Activated CD4-positive, alpha-beta T cell treated with anti-CD3 and anti-CD28 coated beads, Interleukin-2, amount 10 ng/mL, durations not matched to agents 24 days and 14 days (primary cell): ENCODE measurements at places on chromosomes 11 and 22.

GRCh38 chr11:68454767-68455166, 5.8 kb upstream of the PPP6R3 start:
- no peaks in the 10 kb centered on the region for H3K36me3 ChIP-seq
- no peak for DNase-seq
- no peak overlapping the region for H3K27ac ChIP-seq
- peaks cover 6% of the 10 kb centered on the region for H3K4me1 ChIP-seq
- H3K27me3 ChIP-seq: peaks cover 4% of the 10 kb centered on the region

DNA sequence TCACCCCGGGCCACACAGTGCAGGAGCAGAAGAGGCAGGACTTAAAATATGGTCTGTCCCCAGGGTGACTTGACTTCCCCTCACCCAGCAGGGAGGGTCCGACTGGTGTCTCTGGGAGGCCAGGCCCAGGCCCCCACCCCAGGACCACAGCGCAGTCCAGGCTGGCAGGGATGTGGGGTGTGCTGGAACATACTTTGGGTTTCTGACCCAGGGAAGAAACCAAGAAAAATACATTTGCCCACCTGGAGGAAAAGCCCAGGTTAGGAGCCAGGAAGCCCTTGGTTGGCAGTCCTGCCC, 5.2 kb downstream of the C1QTNF6 start:
- H3K27me3 ChIP-seq: no peaks in the 10 kb centered on the region
- peaks cover 25% of the 10 kb centered on the region for H3K4me1 ChIP-seq
- no peak overlapping the region for H3K27ac ChIP-seq
- no peak for DNase-seq
- H3K36me3 ChIP-seq: no peaks in the 10 kb centered on the region
- H3K4me3 ChIP-seq: no peak overlapping the region

DNA sequence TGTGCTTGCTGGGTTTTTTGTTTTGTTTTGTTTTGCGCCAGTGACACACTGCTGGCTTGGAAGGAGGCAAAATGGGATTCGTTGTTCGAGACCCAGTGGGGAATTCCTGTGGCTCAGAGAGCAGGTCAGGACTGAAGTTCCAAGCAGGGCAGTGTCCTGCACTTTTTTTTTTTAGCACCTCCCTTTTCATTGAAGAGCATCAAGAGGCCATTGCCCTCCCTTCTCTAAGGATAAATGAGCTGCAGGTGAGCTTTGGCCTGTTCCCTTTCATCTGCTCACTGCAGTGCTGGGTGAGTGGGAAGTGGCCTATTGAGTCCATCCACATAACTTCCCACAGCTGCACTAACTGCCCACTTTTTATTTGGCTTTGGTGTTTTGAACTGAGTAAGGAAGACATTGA, 87.8 kb downstream of the ARHGAP42 start:
- H3K4me3 ChIP-seq: no peak overlapping the region
- H3K27me3 ChIP-seq: no peaks in the 10 kb centered on the region
- H3K27ac ChIP-seq: no peak overlapping the region
- no peak for DNase-seq
- H3K36me3 ChIP-seq: no peaks in the 10 kb centered on the region
- H3K4me1 ChIP-seq: no peaks in the 10 kb centered on the region

- H3K36me3 ChIP-seq: no peaks in the 10 kb centered on the region
- no peak overlapping the region for H3K4me3 ChIP-seq
- no peak overlapping the region for H3K27ac ChIP-seq
Measured at GRCh38 chr11:118064956-118065355, 11.9 kb upstream of the TMPRSS4 start.

DNA sequence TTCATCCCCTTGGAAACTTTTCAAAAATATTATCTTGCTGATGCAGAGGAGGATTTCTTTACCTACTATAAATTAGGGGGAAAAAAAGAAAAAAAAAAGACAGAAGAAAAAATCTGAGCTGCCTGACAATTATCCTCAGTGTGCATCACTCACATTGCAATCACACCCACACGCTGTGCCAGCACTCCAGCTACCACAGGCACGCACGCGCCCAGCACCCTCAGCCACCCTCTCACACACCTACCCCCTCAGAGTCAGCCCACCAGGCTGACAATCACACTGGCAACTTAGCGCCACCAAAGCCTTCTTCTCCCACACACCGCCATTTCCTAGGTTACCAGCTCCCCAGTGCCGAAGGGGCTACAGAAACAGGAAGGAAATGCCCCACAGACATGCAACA, 236.1 kb downstream of the KCNA4 start:
- no peaks in the 10 kb centered on the region for H3K4me1 ChIP-seq
- no peak for DNase-seq
- H3K27ac ChIP-seq: no peak overlapping the region
- no peaks in the 10 kb centered on the region for H3K36me3 ChIP-seq
- no peaks in the 10 kb centered on the region for H3K27me3 ChIP-seq
- H3K4me3 ChIP-seq: no peak overlapping the region

DNA sequence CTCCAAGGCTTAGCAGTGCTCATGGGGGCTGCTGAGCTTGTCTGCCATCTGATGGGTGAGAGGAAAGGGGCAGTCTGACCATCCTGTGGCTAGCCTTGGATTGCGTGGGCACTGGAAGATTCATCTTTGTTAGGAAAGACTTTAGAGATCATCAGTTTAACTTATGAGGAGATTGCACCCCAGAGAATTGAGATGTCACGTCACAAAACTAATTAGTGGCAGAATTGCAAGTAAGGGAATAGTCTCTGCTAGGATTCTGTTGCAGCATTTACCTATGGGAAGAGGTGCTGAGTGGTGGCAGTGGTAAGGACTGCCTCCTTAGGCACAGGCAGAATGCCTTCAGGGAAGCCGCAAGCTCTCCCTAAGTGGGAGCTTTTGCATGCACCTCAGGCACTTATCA, 42.8 kb upstream of the HSPA8 start:
- H3K36me3 ChIP-seq: no peaks in the 10 kb centered on the region
- no peak overlapping the region for H3K27ac ChIP-seq
- H3K4me3 ChIP-seq: no peak overlapping the region
- peaks cover 13% of the 10 kb centered on the region for H3K27me3 ChIP-seq
- peaks cover 17% of the 10 kb centered on the region for H3K4me1 ChIP-seq

GRCh38 chr11:72443016-72443415, 8.7 kb upstream of the CLPB start:
- no peak overlapping the region for H3K27ac ChIP-seq
- no peaks in the 10 kb centered on the region for H3K36me3 ChIP-seq
- DNase-seq: no peak
- H3K4me1 ChIP-seq: peaks cover 10% of the 10 kb centered on the region
- peaks cover 23% of the 10 kb centered on the region for H3K27me3 ChIP-seq

- no peaks in the 10 kb centered on the region for H3K27me3 ChIP-seq
- peaks cover 35% of the 10 kb centered on the region for H3K4me1 ChIP-seq
- DNase-seq: peak; percentile 73
- peak within 1 kb of the TSS; percentile 56 for H3K27ac ChIP-seq
- H3K4me3 ChIP-seq: peak within 1 kb of the TSS; percentile 73
Measured at GRCh38 chr22:23762842-23763578, at the start of gene C22orf15. Gene C22orf15, plus strand, starts transcription at chr22:23762990. Its CDS starts 317 bp downstream, at chr22:23763307.

- peak; percentile 49 for DNase-seq
- H3K27ac ChIP-seq: peak overlapping the region; percentile 30
- no peak overlapping the region for H3K4me3 ChIP-seq
- H3K4me1 ChIP-seq: peaks cover 34% of the 10 kb centered on the region
- H3K27me3 ChIP-seq: no peaks in the 10 kb centered on the region
- H3K36me3 ChIP-seq: peaks cover 52% of the 10 kb centered on the region
Measured at GRCh38 chr22:32407312-32407711, 4.7 kb downstream of the RTCB start.

GRCh38 chr22:27682437-27682836, 119.1 kb downstream of the MN1 start:
- no peaks in the 10 kb centered on the region for H3K36me3 ChIP-seq

DNA sequence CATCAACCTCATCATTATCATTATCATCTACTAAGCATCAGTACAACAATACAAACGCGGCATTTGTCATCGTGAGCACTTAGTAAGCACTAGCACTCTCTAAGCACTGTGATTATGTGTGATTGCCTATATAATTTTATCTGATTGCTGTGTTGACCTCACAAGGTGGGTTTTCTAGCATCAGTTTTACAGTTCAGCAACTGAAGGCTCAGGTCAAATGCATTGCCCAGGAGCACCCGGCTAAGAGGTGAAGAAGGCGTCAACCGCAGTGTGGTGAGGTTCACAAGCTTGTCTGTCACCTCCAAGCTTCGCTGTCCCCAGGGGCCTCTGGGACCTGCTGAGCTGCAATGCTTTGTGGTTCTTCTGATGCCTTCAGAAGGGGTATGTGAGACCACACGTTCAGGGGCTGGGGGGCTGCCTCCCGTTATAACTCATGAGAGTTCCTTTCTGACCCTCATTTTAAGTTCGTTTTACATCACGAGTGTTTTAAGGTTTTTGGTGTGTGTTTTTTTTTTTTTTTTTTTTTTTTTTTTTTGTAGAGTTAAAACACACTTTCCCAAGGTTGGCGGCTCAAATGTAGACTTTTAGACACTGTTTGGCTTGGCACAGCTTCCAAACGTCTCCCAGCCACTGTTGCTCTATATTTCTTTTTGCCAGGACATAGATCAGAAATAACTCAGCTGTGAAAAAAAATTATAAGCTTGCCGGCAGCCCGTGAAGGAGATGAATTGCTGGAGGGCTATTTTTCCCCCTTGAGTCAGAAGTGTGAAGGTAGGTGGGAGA, 33.8 kb upstream of the SCUBE1 start:
- peak; percentile 68 for DNase-seq
- H3K27me3 ChIP-seq: peaks cover 54% of the 10 kb centered on the region
- H3K4me3 ChIP-seq: no peak overlapping the region
- no peaks in the 10 kb centered on the region for H3K36me3 ChIP-seq
- H3K4me1 ChIP-seq: peaks cover 17% of the 10 kb centered on the region

DNA sequence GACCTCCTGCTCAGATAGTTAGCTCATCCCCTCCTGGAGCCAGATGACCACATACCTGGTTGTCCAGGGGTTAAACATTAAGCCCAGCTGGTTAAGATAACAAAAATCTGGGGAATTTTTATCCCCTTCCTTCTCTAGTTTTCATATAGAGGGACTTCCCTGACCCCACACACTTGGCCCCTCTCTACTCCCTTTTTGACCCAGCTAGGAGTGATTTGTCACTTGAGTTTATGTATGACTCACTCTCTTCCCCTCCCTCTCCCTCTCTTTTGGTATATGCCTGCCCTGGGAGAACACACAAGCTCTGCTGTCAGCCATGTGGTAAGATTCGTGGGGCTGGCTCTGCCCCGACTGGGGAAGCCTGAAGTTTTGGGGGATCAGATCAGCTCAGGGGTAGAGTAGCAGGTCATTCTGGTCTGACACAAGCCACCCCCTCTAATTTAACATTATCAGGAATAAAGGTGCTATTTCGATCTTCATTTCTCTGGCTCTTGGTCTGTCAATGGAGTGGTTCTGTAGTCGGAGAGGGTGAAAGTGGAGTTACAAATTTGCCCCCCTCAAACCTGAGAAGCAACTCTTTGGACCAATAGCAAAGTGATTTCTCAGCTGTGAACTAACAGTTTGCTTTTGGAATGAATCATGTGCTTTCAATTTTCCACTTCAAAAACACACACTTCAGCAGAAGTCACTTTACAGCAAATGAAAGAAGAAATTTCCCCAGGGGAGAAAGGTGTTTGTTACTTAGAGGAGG, 415.3 kb upstream of the CADM1 start:
- H3K36me3 ChIP-seq: no peaks in the 10 kb centered on the region
- peak; percentile 56 for DNase-seq
- no peaks in the 10 kb centered on the region for H3K27me3 ChIP-seq
- peak overlapping the region; percentile 12 for H3K4me3 ChIP-seq
- peaks cover 8% of the 10 kb centered on the region for H3K4me1 ChIP-seq

- H3K27me3 ChIP-seq: peaks cover 14% of the 10 kb centered on the region
- no peaks in the 10 kb centered on the region for H3K36me3 ChIP-seq
- H3K4me1 ChIP-seq: no peaks in the 10 kb centered on the region
- no peak overlapping the region for H3K4me3 ChIP-seq
- no peak for DNase-seq
Measured at GRCh38 chr11:1565904-1566247, 6.2 kb downstream of the DUSP8 start.

DNA sequence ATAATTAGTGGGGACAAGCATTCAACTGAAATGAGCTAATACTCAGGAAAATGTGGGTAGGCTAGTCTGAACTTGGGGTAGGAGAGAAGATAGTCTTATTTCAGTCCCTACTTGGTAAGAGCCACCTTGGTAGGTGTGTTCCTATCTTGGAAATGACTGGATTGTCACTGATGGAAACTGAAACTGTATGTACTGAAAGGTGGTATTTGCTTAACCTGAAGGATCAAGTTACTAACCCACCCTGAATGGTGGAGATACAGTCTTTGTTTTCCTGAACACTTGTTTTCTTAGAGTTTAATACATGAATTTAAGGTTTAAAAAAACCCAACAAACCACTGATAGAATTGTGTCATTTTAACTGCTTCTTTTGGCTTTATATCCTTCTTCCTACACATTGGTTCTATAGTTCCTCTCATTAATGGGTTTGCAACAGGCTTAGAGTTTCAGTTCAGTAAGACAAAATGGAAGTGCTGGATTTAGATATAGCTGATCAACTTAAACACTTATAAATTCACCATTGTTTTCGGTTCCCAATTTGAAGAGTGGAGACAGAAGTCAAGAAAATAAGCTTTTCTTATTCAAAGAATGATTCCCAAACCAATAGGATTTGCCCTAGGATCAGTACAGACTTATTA, 4.2 kb downstream of the FAR1 start:
- DNase-seq: no peak
- H3K27ac ChIP-seq: no peak overlapping the region
- H3K4me3 ChIP-seq: no peak overlapping the region
- H3K36me3 ChIP-seq: peaks cover 21% of the 10 kb centered on the region
- peaks cover 39% of the 10 kb centered on the region for H3K4me1 ChIP-seq

- no peak overlapping the region for H3K4me3 ChIP-seq
- H3K27ac ChIP-seq: no peak overlapping the region
- no peak for DNase-seq
- H3K27me3 ChIP-seq: no peaks in the 10 kb centered on the region
- H3K36me3 ChIP-seq: no peaks in the 10 kb centered on the region
- H3K4me1 ChIP-seq: no peaks in the 10 kb centered on the region
Measured at GRCh38 chr11:38305682-38306081, 1707.6 kb upstream of the RAG2 start.

GRCh38 chr22:47188261-47189055, 426.0 kb downstream of the TBC1D22A start:
- no peak overlapping the region for H3K4me3 ChIP-seq
- H3K27ac ChIP-seq: no peak overlapping the region
- no peaks in the 10 kb centered on the region for H3K4me1 ChIP-seq
- H3K36me3 ChIP-seq: no peaks in the 10 kb centered on the region

GRCh38 chr11:119920666-119921387, 191.8 kb upstream of the NECTIN1 start:
- H3K36me3 ChIP-seq: no peaks in the 10 kb centered on the region
- no peaks in the 10 kb centered on the region for H3K4me1 ChIP-seq
- no peaks in the 10 kb centered on the region for H3K27me3 ChIP-seq
- H3K4me3 ChIP-seq: no peak overlapping the region
- no peak overlapping the region for H3K27ac ChIP-seq
- no peak for DNase-seq
